Activated CD4-positive, alpha-beta T cell treated with anti-CD3 and anti-CD28 coated beads for 4 hours (primary cell): ENCODE measurements at places on chromosomes 7 and 10.

DNA sequence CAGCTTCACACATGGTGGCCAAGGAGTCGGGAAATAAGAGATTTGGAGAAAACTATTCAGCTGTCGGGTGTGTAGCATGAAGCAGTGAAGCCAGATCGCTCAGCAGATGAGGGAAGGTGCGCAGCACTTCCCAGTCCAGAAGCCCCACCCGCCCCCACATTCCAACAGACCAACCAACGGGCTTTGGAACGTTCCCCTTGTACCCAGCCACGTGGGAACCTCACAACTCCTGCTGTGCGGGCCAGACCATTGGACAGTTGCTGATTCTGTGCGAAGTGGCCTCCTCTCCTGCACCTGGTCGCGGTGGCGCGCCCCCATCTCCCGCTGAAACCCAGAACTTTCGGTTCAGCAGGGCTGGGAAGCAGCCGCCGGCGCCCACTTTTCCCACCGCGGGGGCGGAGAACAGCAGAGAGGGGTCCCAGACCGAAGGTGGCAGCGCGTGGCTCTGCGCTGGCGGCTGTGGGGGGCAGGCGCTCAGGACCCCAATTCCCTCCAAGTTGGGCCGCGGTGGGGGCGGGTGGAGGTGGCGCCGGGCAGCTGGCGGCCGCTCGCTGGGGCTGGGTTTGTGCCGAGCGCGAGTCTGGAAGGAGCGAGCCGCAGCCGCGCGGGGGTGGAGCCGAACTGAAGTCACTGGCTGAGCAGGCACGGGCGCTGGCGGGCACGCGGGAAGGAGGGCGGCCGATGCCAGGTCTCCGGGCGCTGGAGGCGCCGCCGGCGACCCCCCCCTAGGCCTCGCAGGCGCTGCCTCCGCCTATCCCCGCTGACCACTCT is 1301.5 kb upstream of the SORCS1 start:
- no peak for DNase-seq

- DNase-seq = no peak
These were observed 109.2 kb downstream of the PTPN20 start for GRCh38 chr10:47020471-47020870.

GRCh38 chr10:36057180-36057579 is 415.1 kb upstream of the FZD8 start:
- no peak for DNase-seq

DNA sequence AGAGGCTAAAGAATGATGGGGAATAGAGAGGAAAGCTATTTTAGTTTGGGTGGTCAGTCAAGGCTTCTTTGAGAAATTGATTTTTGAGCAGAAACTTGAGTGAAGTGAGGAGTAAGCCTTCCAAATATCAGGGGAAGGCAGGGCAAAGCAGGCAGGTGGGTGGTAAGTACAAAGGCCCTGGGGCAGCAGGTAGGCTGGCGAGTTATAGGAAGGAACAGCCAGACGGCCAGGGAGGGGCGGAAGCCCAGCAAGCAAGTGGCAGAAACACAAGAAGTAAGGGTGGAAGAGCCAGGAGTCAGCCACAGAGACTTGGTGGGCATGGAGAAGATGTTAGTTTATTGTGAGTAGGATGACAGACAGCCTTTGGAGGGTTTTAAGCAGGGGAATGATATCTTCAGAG is 34.9 kb downstream of the VWA2 start:
- no peak for DNase-seq

DNA sequence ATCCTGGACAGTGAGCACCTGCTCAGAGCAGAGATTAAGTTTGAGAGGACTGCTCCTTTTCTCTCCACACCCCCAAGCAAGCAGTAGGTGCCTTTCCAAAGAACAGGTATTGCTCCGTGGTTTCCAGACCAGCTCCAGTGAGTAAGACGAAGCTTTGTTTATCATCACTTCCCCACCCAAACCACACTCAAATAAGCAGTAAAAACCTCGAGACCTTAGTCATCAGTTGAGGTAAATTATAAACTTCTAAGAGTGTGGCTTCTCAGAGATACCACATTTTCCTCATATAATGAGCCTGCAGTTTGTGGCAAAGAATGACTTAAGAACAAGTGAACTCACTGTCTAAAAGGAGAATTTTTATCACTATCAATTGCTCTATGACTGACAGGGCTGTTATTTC is 50.0 kb upstream of the GRB10 start:
- DNase-seq = no peak

GRCh38 chr10:114357515-114357996 is 46.7 kb downstream of the AFAP1L2 start:
- no peak for DNase-seq

- DNase-seq = no peak
These were observed 44.1 kb upstream of the GATAD1 start for GRCh38 chr7:92402920-92403759.

- peak; percentile 67 for DNase-seq
These were observed at the start of gene IKZF1 for GRCh38 chr7:50304129-50304910. IKZF1 (plus strand) TSS chr7:50304716; CDS start chr7:50319062, 14,346 bp downstream.

DNA sequence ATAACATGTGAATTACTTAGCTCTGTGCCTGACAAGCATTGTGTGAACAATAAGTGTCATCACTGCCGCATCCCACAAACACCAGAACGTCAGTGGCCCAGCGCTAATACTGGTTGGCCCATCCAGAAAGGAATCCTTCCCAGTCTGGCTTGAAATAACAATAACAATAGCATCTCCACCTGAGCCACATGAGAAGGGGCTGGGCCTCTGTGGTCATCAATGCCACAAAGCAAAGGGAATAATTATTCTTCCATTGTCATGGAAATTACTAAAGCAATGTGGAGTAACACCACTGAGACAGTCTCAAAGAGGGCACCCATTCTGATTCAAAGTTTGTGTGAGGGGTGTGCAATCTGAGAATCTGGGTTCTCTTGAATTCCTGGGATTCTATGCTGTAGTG is 105.7 kb upstream of the INHBA start:
- DNase-seq = no peak

DNA sequence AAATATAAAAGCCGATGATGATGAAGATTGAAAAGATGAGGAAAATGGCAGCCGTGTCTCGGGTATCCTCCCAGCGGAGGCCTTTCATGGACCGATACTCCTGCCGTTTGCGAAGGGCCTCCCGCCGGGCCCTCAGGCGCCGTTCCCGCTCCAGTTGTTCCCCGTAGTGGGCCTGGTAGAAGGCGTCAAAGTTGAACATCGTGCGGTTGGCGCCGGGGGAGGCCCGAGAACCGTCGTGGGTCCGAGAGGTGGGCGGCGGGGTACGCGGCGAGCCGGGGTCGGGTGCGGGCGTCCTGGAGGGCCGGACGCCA is 553 bp downstream of the DNAJC30 start:
- no peak for DNase-seq

GRCh38 chr7:98125759-98126158 is 19.1 kb downstream of the LMTK2 start:
- no peak for DNase-seq

- no peak for DNase-seq
These were observed 139.7 kb downstream of the TMEM26 start for GRCh38 chr10:61313460-61313859.

- DNase-seq = no peak
These were observed 77.0 kb downstream of the HTR5A start for GRCh38 chr7:155147172-155147571.

DNA sequence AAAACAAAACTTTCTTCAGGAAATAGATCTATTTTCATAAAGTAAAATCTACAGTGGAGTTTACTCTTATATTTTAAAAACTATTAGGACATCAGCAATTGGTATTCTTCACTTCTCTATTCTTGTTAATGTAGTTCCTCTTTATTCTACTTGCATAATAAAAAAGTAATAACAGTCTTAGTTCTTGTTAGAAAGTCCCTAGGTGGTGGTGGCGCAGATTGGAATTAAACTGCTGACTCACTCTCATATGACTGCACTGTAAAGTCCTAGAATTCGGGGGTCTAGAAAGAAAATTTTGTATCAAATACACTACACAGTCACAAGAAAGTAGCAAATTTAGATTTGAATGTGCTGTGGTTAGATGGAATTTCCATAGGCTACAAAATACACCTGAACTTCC is 44.6 kb upstream of the TES start:
- DNase-seq = no peak

- no peak for DNase-seq
These were observed 87.0 kb downstream of the RAPGEF5 start for GRCh38 chr7:22269963-22270362.

DNA sequence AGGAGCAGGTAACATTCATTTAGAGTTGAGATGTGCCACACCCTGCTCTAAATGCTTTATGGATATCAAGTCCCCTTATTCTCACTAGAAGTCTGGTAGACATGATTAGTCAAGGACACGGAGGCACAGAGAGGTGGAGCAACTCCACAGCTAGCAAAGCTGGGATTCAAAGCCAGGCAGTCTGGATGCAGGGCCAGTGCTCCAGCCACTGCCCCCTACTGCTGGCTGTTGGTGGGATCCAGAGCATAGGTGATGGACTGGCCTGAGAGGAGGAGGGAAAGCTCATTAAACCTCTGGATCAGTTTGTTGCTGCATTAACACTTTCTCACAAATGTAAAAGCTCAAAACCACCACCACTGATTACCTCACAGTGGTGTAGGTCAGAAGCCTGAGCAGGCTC is 22.6 kb upstream of the KBTBD2 start:
- DNase-seq = no peak

DNA sequence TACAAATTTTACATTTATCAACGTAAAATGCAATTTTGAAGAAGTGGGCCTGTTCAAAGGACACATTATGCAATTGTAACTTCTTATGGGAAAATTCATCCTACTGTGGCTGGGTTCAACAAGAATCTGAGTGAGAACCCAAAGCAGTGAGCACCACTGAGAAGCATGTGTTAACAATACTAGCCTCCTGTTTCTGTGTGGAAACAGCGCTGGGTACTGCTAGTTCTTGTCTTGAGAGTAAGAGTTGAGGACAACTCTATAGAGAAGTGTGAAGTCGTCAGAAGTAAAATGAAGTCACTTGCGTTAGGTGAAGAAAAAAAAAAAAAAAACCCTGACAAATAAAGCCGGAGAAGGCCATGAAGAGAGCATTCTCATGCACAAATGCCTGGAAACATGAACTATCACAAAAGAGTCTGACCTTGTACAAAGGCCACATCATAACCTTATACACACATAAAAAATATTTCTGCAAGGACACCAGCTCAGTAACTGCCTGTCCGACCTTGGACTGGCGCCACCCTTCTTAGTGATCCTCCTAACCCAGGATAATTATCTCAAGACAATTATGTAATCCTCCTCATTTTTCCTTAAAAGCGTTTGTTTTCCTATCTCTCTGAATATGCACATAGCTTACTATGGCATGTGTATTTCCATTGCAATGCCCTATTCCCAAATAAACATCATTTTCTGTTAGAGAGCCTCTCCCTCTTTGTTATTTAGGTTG is 554.9 kb downstream of the HTR7 start:
- no peak for DNase-seq

DNA sequence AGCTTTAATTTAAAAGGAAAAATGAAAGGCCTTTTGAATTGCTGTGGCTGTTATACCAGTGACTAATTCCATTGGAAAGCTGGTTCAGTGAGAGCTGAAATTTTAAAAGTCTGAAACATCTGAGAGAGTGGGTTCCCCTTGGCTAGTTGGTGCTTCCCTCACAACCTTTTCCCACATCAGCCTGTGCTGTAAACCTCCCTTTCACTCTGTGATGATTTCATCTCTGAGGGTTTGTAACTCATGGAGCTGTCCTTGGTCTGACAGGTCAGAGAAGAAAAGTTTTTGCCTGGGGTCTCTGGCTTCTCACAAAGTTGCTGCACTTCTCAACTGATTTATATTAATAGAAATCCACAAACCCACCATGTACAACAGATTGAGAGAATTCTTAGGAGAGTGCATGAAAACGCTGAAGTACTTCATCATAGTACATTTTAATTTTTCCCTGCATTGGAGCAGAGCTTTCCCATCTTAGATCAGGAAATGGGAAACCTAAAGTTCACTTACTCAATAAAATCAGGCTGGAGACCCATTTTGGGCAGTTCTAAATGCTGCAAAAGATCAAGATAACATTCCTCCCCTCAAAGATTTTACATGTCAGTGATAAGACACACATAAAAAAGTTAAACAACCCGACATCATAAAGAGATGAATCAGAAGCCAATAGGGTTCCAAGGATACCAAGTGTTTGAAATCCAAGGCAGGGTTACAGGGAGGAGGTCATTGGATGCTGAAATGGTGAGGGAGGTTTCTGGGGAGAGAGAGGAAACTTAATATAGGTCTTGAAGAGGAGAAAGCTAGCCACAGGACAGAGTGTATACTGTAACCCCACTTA is 157.0 kb upstream of the MKLN1 start:
- DNase-seq = no peak

DNA sequence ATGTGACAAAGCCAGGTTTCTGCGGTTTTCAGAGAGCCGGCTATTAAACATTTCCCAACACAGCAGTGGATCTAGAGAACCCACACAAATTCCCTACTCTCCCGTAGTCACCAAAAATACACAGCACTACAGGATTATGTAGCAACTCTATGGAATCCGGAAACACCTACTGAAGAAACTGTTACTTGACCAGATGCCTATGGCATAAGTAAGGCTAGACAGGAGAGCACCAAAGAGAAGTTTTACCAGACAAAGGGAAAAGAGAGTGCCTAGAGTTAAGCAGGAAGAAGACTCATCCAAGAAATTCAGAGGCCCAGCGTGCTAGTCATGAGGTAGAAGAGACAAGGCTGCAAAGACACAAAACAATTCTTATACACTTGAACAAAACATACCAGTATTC is 321.1 kb downstream of the PARD3 start:
- DNase-seq = no peak

- no peak for DNase-seq
These were observed 118.7 kb downstream of the MKX start for GRCh38 chr10:27626890-27627289.

- no peak for DNase-seq
These were observed 4.8 kb upstream of the EVX1 start for GRCh38 chr7:27237735-27238334.

DNA sequence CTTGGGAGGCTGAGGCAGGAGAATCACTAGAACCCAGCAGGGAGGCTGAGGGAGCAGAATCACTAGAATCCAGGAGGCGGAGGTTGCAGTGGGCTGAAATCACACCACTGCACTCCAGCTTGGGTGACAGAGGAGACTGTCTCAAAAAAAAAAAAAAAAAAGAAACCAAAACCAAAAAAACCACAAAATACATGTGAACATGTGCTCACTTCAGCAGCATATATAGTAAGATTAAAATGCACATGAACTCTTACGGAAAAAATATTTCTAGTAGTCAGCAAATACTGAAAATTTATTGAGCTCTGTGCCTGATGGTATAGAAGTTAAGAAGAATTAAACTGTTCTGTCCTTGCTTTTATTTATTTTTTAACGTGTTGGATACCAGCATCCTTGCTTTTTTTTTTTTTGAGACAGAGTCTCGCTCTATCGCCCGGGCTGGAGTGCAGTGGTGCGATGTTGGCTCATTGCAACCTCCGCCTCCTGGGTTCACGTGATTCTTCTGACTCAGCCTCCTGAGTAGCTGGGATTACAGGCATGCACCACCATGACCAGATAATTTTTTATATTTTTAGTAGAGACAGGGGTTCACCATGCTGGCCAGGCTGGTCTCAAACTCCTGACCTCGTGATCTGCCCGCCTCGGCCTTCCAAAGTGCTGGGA is 9.6 kb upstream of the ZNF487 start:
- DNase-seq = peak; percentile 50
